AG20443 (cell line): ENCODE measurements at places on chromosomes 1 and 21.
A peak's percentile ranks its signal among the peaks of the same experiment; 100 is the strongest.

DNA sequence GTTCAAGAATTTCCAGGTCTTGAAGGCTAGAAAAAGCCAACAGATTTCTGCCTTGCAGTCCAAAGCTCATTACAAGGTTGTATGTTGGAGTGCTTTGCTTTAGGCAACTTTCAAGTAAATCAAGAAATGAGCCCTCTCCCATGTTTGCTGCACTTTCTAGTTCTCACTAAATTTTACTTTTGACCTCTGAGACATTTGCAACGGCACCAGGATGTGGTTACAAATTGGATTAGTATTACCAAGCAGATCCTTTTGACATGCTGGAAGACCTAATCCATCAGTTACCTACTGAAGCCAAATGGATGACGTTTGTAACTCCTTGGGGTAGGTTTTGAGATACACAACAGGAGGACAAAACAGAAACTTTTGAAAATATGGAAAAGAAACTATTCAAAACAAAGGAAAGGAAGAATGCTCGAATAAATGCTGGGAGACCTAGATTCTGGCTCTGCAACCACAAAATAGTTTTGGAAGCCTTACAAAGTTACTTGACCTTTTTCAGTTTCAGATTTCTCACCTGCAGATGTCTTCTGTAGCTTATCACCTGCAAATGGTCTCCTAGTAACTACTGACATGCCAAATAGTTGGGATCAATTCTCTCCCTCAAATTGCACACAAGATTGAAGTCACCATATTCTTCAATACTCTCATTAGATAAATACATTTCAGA, 251.7 kb upstream of the ADGRL2 start:
- no peak for DNase-seq

- no peak for DNase-seq
These were observed 38.2 kb upstream of the PIGC start for GRCh38 chr1:172482044-172482443.

GRCh38 chr21:45438391-45439145, 33.6 kb downstream of the COL18A1 start:
- no peak for DNase-seq

DNA sequence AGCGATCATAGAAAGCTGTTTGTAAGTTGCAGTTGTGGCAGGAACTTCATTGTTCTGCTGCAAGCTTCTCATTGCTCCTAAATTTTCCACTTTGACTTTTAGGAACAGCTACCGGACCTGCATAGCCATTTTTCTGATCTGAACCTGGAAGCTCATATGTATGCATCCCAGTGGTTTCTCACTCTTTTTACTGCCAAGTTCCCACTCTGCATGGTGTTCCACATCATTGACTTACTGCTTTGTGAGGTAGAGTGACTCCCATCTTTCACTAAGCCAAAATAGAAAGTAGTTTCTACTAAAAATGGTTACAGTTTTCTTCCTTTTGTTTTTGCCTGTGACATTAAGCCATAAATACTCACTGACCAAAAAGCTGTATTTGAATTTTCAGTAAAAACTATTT, 254.2 kb downstream of the GPR52 start:
- no peak for DNase-seq

DNA sequence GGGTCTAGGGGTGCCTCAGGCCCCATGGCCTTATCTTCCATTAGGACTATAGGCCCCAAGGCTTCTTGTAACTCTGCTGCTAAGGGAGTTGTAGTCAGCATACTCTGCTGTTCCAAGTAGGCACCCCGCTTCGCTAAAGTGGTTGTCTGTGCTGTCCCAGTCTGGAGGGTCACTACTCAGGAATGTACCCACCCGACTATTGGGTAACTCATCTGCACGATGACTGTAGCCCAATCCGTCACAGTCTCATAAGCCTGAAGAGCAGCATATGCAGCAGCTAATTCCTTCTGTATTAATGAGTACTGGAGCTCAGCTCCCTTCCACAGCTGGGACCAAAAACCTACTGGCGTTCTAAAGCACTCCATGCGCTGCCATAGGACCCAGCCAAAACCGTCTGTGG, 111.0 kb downstream of the GDAP2 start:
- no peak for DNase-seq

GRCh38 chr1:28775121-28775942, 36.6 kb upstream of the OPRD1 start:
- DNase-seq: peak; percentile 95

- peak; percentile 86 for DNase-seq
These were observed 7.7 kb downstream of the PADI1 start for GRCh38 chr1:17212487-17213121.

DNA sequence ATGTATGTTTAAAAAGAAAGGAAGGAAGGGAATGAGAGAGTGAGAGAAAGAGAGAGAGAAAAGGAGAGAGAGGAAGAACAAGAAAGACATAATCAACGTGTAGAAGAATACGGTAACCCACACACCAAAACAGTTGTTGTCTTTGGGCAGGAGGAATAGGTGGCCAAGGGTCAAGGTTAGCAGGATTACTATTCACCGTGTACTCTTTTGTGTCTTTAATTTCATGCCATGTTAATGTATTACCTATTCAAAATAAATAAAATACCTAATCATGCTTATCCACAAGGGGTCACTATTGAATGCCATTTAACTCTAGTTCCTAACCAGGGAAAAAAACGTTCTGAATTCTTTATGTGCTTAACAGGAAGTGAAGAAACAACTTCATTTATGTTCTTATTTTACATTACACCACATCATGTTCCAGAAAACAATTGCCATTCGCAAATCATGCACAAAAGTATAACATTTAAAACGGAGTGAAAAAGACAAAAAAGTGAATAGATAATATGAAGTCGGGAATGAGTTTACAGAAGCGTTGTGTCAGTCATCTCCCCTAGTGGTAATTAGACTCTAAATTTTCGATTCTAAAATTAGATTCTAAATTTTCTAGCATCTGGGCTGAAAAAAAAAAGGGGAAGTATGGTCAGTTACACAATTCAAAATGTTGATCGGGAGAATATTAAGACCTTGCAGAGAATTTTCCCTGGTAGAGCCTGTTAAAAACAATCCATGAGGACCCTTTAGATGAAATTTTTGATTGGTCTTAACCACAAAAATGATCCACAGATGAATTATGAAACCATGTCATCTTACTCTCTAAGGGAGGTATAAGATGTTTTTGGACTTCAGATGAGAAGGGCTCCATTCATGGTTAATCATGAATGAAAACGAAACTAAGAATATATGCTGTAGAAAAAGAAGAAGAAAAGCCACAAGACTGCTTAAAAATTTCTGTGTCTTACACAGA, 700 bp upstream of the KMO start:
- DNase-seq: peak; percentile 27

GRCh38 chr1:4754816-4755215, 100.4 kb downstream of the AJAP1 start:
- no peak for DNase-seq

DNA sequence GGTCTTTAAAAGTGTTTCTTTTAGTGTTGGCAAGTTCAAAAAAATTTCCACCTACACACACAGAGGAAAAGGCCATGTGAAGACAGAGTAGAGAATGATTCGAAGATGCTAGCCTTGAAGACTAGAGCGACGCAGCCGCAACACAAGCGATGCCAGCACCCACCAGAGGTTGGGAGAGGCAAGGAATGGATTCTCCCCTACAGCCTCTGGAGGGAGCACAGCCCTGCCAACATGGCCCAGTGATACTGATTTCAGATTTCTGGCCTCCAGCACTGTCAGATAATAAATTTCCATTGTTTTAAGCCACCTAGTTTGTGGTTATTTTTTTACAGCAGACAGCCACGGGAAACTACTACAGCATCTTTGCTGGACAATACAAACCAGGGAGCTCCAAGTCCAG, 6.9 kb upstream of the ADAR start:
- DNase-seq: no peak

DNA sequence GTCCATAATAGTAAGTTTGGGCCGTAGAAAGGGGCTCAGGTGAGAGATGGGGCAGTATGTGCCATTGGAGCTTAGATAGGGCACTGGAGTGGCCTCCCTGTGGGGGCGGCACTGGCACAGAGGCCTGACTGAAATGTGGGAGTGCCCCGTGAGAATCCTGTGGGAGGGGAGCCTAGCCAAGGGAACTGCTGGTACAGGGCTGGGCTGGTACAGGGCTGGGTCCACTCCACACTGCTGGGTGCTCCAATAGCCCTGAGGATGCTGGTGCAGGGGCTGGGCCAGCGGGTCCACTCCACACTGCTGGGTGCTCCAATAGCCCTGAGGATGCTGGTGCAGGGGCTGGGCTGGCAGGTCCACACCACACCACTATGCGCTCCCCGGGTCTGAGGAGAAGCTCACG, 44.8 kb upstream of the PWP2 start:
- no peak for DNase-seq

DNA sequence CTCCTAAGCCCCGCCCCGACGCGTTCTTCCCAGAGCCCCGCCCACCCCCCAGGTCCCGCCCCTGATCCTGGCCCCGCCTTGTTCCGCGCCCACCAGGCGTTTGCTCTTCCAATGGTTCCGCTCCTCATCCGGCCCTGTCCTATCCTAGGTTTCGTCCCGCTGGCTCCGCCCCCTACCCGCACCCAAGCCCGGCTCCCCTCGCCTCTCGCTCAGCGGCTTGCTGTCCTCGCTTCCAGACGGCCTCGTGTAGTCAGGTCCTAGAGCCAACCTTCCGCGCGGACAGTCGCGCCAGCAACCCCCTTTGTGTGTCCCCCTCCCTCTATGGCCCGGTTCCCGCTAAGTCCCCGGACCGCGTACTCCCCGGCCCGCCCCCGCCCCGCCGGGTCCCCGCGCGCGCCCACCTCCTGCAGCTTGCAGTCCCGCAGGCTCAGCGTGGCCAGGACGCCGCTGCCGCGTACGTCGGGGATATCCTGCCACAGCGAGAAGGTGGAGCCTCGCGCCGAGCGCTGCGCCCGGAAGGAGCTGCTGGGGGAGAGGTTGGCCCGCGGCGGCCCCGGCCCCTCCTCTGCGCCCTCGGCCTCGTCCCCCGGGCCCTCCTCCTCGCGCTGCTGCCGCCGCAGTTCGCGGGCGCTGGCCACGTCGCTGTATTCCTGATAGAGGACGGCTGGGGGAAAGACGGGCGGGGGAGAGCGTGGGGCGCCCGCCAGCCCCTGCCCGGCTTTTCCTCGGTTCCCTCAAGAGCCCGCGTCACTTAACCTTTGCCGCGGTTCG, 5.7 kb downstream of the ARHGEF19 start:
- DNase-seq: peak; percentile 97

GRCh38 chr1:19504796-19505692, 19.7 kb upstream of the CAPZB start:
- peak; percentile 57 for DNase-seq

DNA sequence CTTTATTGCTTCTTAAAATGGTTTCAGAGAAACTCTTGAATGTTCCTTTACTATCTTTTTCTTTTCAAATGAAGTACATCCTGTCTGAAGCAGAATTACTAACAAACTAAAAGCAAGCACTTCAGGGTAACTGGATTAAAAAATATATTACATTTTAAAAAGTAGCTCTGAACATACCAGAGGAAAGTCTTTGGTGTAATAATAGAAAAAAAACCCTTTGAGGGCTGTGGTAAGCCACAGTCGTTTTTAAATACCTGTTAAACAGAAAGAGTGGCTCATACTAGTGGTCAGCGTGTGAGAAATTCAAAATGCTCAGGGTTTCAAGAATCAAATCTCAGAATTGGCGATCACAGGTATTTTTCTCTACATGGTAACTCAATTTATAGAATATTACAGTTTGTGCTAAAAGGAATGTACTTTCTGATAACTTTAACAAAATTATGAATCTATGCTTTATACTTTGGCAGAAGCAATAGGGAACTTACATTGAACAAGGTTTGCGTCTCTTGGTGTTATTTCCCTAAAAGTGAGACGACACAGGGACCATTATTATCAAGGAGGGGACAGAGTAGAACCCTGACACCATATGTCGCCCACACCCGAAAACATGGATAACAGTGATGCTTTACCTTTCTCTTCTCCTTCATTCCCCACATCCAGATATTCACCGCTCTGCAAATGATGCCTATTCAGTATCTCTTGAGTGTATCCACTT, 97.0 kb upstream of the DPH5 start:
- DNase-seq: no peak

DNA sequence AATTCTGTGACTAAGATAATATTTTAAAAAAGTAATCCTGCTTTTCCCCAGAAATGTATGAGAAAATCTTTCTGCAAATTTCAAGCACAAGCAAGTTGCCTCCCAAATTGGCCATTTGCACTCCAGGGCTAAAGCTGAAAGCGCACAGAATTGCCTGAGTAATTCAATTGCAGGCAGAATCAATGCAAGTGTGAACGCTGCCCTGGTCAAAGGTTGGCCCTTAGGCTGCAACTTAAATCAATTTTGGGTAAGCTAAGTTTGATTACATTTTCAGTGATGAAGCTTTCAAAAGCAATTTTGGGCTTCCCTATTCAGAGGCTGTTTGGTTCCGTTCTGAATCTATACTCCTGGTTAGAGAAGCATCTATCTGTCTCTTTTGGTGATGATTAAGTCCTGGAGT, 501.8 kb upstream of the ZRANB2 start:
- DNase-seq: no peak

DNA sequence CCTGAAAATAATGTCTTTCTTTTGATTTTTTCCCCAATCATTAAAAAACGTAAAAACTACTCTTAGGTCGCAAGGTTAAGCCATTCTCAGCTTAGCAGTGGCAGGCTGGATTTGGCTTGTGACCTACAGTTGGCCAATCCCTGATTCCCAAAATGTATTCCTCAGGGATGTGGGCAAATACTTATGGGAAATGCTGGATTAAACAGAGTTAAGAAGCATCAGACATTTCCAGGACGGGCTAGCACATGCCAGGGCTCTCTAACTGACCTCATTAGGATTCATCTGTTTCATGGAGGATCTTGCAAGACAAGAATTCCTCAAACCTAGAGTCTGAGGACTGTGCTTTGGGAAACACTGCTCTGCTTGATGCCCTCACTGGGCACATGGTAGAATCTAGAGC, 982 bp upstream of the IL24 start:
- no peak for DNase-seq

DNA sequence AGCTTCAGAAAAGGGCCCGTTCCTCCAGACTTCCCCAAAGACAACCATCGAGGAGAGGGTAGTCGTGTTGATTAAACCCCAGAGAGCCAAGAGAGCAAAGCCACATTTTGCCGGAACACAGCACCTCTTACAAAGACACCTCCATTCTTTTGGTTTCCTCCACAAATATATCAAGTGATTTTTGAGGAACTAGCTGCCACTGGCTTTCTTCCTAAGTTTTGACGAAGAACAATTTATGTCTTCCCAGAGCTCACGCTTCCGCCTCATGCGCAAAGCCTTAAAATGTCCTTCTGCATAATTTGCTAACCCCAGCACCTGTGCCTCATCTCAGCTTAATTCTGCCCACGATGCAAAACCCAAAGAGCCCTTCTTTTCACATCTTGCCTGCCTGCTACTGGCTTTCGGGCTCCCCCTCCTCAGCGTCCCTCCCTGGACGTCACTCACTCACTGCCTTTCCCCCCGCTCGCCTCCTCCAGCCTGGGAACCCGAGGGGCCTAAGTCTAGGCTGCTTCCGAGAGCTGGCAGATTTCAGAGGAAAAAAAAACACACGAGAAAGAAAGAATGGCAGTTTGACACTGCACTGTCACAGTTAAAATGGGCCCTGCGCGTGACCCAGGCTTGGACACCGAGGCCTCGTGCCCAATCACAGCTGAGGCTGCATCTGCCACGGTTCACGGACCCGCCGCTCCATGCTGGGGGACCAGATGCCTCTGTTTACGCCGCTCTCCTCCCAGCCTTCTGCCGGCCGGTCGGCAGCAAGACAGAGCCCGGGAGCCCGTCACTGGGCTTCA, 77.6 kb upstream of the IFNAR2 start:
- no peak for DNase-seq

- peak; percentile 81 for DNase-seq
These were observed 33.8 kb upstream of the RPL11 start for GRCh38 chr1:23657659-23658275.

GRCh38 chr21:45872471-45872870, 109.1 kb upstream of the COL6A1 start:
- no peak for DNase-seq

- no peak for DNase-seq
These were observed 3.9 kb downstream of the CAPN9 start for GRCh38 chr1:230750986-230751625.
